ENCODE measurements at places on chromosomes 12 and 14.

GRCh38 chr12:71865757-71866536 is 26.4 kb downstream of the TBC1D15 start:
- DNase-seq, result no peak

GRCh38 chr14:55238019-55238680 is 33.1 kb upstream of the FBXO34 start:
- no peak for DNase-seq

DNA sequence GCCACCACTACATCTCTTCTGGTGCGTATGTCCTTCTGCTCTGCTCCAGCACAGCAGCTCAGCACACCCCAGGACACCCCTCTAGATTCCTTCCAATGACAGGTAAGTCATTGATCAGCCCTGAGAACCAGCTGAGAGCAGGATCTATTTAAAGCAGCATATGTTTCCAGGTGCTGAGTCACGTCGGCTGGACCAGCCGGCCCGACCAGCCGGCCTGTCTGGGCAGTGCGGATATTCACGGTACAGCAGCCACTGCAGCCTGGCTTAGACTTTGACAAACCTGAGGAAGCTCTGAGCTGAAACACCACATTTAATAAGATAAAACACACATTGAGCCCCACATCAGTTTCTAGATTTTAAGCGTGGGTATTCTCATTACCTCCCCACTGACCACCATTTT is 31.8 kb upstream of the RPH3A start:
- no peak for DNase-seq

GRCh38 chr14:93727039-93727740 is 61.1 kb downstream of the PRIMA1 start:
- DNase-seq, result no peak

DNA sequence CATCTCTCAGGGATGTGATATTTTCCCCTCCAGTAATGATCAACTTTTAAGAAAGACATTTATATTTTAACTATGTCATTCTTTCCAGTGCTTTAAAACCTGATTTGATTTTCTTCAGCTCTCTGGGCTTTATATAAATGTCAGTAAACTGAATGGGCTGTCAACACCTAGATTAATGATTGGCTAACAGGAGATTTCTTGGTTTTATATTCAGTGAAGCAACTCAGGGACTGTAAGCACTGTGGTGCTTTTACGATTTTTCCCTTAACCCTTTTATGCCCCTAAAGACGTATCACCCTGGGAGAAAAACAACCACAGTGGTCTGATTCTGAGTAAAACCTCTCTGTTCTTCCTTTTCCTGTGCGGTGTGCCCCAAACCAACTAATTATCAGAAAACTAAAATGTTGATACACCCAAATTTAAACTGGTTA is 38.0 kb downstream of the PTGER2 start:
- no peak for DNase-seq

DNA sequence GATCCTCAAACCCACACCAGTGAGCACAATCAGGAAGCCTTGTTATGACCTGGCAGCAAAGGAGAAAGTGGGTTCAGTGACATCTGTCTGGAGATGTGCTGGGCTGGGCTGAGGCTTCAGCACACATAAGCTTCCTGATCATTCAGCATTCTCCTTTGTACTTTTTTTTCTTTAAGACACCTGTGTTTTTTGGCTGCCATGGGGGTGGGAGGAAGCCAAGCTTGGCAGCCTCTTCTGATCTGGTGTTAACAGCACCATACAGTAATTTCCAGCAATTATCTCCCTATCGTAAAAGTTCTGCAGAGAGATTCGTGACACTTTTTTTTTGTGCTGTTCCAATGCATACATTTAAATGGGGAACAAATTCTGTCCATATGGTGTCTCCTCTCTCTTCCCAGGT is 38.9 kb upstream of the RASSF3 start:
- no peak for DNase-seq

DNA sequence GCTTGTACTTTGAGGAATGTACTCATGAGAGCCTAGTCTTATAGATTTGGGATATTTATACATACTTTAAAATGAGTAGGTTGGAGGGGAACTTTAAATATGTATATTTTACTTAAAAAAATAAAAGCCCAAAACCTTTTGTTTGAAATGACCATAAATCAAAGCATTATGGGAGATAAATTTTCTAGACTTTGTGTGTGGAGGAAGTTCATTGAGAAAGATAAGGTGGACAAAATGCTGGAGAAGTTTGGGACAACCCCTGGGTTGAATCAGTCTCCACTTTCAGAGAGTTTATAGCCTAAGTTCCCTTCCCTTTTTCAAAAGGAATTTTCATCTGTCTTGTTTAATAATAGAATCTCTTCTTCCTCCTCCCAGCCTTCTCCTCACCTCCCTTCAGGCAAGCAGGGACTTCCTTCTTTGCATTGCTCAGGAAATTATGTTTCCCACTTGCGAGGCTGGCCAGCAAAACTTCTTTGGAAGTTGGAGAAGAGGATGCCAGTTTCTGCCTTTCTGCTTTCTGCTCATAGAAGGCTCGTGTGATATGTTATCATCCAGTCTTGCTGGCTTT is 54.2 kb downstream of the CHST11 start:
- DNase-seq, result no peak

- DNase-seq, result no peak
Measured at GRCh38 chr12:45435945-45436710, 220.2 kb downstream of the ANO6 start.

- no peak for DNase-seq
Measured at GRCh38 chr14:101705733-101706508, 55.6 kb upstream of the PPP2R5C start.

GRCh38 chr12:40769846-40770245 is 77.6 kb downstream of the CNTN1 start:
- no peak for DNase-seq

All from cortex of kidney (tissue), 1 donor.